ENCODE measurements at places on chromosomes 12 and 14. TPM values are rescaled to one million over a fixed set of nuclear protein-coding genes. Genes with fewer than 3 reads are reported as not detected.

SERPINA12 gene
- not detected for total RNA-seq

SERPINA10 gene
- 0.28 TPM for total RNA-seq

- no peak for DNase-seq
These were observed 8.1 kb upstream of the DENND5B start for GRCh38 chr12:31599053-31599452.

DNA sequence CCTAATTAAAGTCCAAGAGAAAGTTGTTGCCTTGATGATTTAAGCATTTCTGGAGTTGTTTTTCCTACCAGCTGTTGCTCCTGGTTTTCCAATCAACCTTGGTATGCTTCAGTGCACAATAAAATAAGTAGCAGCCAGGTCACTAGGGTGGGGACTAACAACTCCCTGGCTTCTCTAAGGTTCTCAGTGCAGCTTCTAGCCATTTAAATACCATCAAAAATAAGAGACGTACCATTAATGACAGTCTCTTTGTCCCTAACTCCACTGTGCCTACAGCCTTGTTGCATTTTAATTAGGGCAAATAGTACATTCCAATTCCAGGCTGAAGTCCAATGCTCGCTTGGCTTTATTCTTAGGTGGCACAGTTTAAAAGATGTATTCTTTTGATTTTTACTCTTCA lies 11.8 kb downstream of the STON2 start:
- no peak for DNase-seq

- no peak for DNase-seq
These were observed 132.8 kb upstream of the HIF1A start for GRCh38 chr14:61562321-61563161.

GRCh38 chr12:87953256-87953860 lies 75.8 kb downstream of the C12orf50 start:
- DNase-seq, result no peak

- peak; percentile 26 for DNase-seq
These were observed 148.4 kb downstream of the CHST11 start for GRCh38 chr12:104604995-104605675.

YAF2 gene
- 14.7 TPM for total RNA-seq

GRCh38 chr12:9039397-9039977 lies 50.1 kb downstream of the KLRG1 start:
- DNase-seq, result no peak

DNA sequence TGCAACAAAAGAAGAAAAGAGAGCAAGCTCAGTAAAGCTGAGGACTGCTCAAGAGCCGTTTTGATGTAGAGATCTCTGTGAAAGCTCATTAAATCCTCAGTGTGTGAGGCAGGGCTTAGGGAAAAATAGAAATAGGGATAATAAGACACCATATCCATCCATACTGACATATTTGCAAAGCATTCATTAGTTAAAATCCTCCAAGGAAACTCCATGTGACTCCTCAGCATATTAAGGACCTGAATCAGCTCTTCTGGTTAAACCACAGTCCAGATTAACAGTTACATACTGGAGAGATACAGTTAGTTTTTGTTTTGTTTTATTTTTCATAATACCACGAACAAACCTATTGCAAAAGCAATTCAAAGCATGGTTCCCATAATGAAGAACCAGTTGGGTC lies 288.2 kb downstream of the PAWR start:
- no peak for DNase-seq

DNA sequence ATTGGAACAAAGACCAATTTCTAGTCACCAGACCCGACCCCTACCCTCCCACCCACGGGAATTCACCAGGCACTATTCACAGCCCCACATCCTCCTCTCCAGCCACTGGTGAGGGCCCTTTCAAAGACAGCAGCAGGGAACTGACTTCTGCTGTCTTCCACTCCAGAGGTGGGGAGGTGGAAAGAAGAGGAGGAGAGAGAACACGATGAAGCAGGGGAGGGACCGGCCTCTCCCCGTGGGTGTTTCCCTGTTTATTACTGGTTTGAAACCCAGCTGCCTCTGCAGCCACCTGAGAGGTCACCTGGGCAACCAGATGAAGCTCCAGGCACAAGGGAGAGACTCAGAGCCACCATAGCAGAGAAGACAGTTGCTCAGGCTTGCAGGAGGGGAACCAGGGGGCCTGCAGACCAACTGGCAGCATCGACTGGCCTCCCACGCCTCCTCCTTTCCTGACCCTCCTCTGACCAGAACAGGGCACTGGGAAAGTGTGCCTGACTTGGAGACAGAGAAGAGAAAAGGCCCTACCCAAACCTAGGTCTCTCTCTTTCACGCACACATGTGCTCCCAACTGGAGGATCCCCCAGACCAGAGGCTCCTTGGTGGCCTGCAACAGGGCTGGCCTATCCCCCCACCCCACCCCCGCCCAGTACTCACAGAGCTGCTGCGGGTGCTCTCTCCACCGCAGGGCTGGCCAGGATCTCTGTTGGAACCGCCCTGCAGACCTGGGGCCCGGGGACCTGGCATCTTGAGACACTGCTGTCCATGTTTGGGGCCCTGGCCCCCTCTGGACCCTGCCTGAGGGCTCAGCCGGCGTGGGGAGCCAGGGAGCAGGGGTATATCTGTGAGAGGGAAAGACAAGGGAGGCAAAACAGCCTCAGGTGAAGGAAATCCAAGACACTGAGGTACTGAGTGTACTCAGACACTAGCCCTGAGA lies 22.8 kb downstream of the ANO2 start:
- DNase-seq, result no peak

DNA sequence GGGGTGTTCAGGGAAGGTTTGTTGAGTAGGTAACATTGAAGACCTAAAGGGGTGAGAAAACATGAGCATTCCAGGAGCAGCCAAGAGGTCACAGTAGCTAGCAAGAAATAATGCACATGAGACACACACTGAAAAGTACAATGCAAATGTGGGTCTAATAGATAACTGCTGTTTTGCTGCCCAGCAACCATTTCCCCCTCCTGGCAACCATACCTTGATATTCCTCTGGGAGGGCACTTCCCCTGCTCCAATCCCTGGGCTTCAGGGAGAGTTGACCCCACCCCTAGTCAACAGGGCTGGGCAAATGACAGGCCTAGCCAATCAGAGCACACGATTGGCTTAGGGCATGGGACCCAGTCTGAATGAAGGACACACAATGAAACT lies 8.5 kb upstream of the ACTN1 start:
- DNase-seq, result no peak

GRCh38 chr12:89621521-89621920 lies 87.1 kb downstream of the ATP2B1 start:
- no peak for DNase-seq

DDX54 gene
- 71.4 TPM for total RNA-seq

- no peak for DNase-seq
These were observed 50.5 kb downstream of the PLEKHA5 start for GRCh38 chr12:19179986-19180385.

MAGOHB gene
- 8.5 TPM for total RNA-seq

DNA sequence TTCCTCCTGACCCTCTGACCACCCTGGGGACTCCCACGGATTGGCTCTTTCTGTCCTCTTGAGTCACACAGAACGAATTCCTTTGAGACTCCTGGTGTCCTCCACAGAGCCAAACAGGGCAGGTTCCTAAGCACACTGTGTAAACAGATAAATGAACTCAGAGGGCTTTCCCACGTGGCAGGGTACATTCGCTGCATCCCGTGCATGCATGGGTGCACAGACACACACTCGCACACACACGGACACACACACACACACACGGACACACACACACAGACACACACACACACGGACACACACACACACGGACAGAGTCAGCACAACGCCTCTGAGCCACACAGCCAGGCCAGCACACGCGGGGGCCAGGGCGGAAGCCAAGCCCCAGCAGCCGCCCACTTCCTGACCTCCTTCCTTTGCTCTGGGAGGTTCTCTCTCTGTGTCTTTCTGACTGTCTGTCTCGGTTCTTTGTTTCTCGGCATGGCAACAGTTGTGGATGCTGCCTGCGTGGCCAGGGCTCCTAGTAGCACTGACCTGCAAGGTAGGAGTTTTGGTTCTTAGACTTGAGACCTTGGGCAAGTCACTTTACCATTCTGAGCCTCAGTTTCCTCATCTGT lies 706 bp downstream of the CRACR2A start:
- peak; percentile 29 for DNase-seq

GRCh38 chr12:96501133-96501761 lies 11.9 kb downstream of the CFAP54 start:
- DNase-seq, result no peak

DNA sequence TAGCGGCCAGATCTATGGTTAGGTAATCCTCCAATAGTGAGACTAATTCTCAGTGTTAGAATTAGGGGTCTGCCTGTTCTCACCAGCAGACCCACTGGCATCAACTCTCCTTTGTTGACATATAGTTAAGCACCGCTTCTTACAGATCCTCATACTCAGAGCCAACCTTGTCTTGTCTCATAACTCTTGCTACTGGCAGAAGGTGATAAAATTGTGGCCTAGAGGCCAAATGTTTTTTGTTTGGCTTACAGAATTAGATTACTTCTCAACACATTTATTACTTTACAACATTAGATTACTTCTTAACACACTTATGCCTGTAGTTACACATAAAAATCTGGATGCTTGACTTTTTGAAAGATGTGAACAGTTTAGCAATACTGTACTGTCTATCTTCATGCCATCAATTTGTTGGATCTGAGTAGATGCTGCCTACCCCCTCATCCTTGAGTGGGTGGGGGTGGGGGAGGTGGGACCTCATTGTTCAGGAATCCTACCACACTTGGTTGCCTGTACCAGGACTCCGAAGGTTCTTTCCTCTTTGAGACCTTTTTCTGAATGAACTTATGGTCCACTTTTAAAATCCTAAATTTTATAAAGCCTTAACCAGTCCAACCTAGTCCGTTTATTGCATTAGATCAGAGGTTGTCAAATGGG lies 7.0 kb downstream of the MTHFD1 start:
- DNase-seq, result no peak

DNA sequence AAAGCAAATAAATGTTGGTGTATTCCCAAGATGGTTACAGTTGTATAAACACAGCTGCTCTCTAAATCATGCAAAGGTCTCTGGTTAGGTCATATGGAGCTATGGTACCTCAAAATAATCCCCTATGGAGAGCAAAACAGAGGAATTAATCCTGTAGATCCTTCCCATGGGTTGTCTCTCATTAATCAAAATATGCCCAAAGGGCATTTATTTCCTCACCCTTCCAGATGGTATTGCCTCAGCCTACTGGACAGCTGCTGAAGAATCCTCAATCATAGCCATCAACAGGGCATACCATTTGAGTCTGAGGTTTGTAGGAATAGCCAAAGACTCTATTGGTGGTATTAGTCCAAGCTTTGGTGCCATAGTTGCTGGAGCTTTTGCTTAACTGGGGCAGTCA lies 360.9 kb downstream of the RPL10L start:
- no peak for DNase-seq

Data from pancreas (tissue), 10 donors.